Skeletal muscle tissue (tissue), 5 donors: ENCODE measurements at places on chromosomes 6 and 20. TPM values are rescaled to one million over a fixed set of nuclear protein-coding genes. Genes with fewer than 3 reads are reported as not detected.

The CARMIL1 gene
- total RNA-seq = 4.7 TPM

The PSORS1C2 gene
- not detected for total RNA-seq

The TM9SF4 gene
- 18.8 TPM for total RNA-seq

The MEP1A gene
- total RNA-seq = not detected

The ADTRP gene
- total RNA-seq = under 0.01 TPM

The LZTS3 gene
- total RNA-seq = 1.6 TPM

The SPTLC3 gene
- total RNA-seq = 9.9 TPM

The WFDC8 gene
- not detected for total RNA-seq

The SPDEF gene
- not detected for total RNA-seq

The ITPR3 gene
- total RNA-seq = 4.7 TPM

The TLDC2 gene
- total RNA-seq = under 0.01 TPM

The RAET1G gene
- not detected for total RNA-seq

The TAP1 gene
- 14.1 TPM for total RNA-seq

The GPR6 gene
- not detected for total RNA-seq

The EDN3 gene
- total RNA-seq = 8.4 TPM

The GRM1 gene
- total RNA-seq = under 0.01 TPM

The TGM2 gene
- 7.3 TPM for total RNA-seq

The DLK2 gene
- total RNA-seq = 1.6 TPM

The DACT2 gene
- 2.6 TPM for total RNA-seq

The NFATC2 gene
- 3.1 TPM for total RNA-seq

The FNDC1 gene
- 71.0 TPM for total RNA-seq

The XKR7 gene
- not detected for total RNA-seq

The CPXM1 gene
- total RNA-seq = 26.1 TPM

The PAK5 gene
- total RNA-seq = under 0.01 TPM
